ENCODE measurements at places on chromosomes 4 and X. TPM values are rescaled to one million over a fixed set of nuclear protein-coding genes. Genes with fewer than 3 reads are reported as not detected.

Gene OPHN1
- total RNA-seq: 6.0 TPM

Gene YY2
- total RNA-seq: 4.7 TPM

- no peak for DNase-seq
Measured at GRCh38 chr4:157803845-157804521, 368.8 kb downstream of the GASK1B start.

GRCh38 chr4:3202836-3203820 is 45.8 kb upstream of the MSANTD1 start:
- no peak for DNase-seq

DNA sequence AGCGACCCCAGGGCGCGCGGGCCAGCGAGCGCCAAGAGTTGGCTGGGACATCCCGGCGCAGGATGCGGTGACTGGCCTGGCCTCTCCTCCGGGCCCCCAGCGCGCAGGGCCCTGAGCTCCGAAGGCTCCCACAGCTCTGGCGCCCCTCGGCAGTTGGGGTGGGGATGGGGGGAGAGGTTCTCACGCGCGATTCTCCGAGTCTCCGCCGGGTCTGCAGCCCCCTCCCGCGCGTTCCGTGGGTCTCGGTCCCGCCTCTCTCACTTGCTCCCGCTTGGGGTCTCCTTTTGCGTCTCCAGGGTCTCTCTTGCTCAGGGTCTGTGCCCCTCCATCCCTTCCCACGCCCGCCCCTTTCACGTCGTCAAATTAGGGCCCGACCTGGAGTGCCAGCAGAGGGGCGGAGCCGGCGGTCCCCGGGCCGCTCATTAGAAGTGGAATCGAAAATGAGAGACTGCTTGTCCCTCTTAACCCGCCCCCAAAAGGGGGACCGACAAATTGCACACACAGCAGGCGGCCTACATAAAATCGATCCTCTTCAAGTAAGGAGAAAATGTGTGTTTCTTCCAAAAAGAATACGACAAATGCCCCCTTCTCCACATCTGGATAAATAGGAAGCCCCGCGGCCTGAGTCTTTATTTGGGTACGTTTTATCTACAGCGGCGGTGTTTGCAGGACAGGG is 877 bp upstream of the NKX1-1 start:
- DNase-seq: peak; percentile 59

GRCh38 chrX:57289089-57289488 is 2.6 kb downstream of the FAAH2 start:
- DNase-seq: no peak
